Chondrocyte (in vitro differentiated cells): ENCODE measurements at places on chromosomes 5 and 9.
A peak's percentile ranks its signal among the peaks of the same experiment; 100 is the strongest.

- peak overlapping the region; percentile 48 for H3K4me3 ChIP-seq
- H3K36me3 ChIP-seq: peaks cover 62% of the 10 kb centered on the region
- peak overlapping the region; percentile 100 for H3K27ac ChIP-seq
- no peaks in the 10 kb centered on the region for H3K27me3 ChIP-seq
- peak; percentile 94 for DNase-seq
- peaks cover 98% of the 10 kb centered on the region for H3K4me1 ChIP-seq
These were observed 10.4 kb downstream of the STC2 start for GRCh38 chr5:173317852-173318251.

- DNase-seq: no peak
- H3K36me3 ChIP-seq: no peaks in the 10 kb centered on the region
- H3K27ac ChIP-seq: peak overlapping the region; percentile 43
- peaks cover 32% of the 10 kb centered on the region for H3K4me1 ChIP-seq
- H3K27me3 ChIP-seq: no peaks in the 10 kb centered on the region
- H3K4me3 ChIP-seq: peak overlapping the region; percentile 24
These were observed 168.0 kb upstream of the SPRY4 start for GRCh38 chr5:142492781-142493281.

DNA sequence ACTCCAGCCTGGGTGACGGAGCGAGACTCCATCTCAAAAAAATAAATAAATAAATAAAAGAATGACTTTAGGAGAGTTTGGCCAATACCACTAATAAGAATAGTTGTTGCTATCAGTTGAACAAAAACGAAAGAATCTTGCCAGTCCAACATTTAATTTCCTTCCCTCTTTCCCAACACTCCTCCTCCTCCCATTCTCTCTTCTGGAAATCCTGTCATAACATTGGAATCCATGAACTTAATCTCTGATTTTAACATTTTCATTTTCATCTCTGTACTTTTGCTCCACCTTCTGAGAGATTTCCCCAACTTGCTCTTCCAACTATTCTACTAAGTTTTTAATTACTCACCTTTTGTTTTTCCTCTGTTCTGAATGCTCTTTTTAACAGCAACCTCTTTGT is 42.8 kb upstream of the CDK20 start:
- peaks cover 4% of the 10 kb centered on the region for H3K4me1 ChIP-seq
- H3K36me3 ChIP-seq: no peaks in the 10 kb centered on the region
- no peaks in the 10 kb centered on the region for H3K27me3 ChIP-seq
- H3K27ac ChIP-seq: no peak overlapping the region
- H3K4me3 ChIP-seq: no peak overlapping the region
- DNase-seq: no peak

DNA sequence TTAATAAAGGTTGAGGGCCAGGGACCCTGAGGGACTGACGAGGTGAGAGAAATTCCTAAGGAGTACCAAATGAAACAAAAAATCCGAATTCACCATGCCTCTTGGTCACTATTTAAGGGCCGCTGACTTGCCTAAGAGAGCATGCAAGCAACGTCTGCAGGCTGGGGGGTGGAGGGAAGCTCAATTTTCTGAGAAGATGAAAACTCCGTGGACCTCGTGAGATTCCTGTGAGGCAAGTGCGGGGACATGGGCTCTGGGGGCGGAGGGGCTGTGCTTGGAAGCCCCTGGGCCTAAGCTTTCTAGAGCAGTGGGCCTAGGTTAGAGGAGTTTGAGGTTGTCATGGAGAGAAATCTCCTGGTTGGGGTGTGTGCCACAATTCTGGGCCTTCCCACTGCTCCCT is 27.5 kb downstream of the NTRK2 start:
- H3K4me1 ChIP-seq: peaks cover 40% of the 10 kb centered on the region
- H3K27ac ChIP-seq: no peak overlapping the region
- no peaks in the 10 kb centered on the region for H3K27me3 ChIP-seq
- H3K36me3 ChIP-seq: no peaks in the 10 kb centered on the region

- H3K36me3 ChIP-seq: peaks cover 3% of the 10 kb centered on the region
- H3K4me1 ChIP-seq: peaks cover 11% of the 10 kb centered on the region
- H3K4me3 ChIP-seq: no peak overlapping the region
These were observed 5.1 kb upstream of the ERCC6L2 start for GRCh38 chr9:95870352-95870751.

- no peak for DNase-seq
- H3K27ac ChIP-seq: no peak overlapping the region
- H3K36me3 ChIP-seq: peaks cover 3% of the 10 kb centered on the region
- no peak overlapping the region for H3K4me3 ChIP-seq
- peaks cover 7% of the 10 kb centered on the region for H3K4me1 ChIP-seq
These were observed 437.5 kb downstream of the TMEM232 start for GRCh38 chr5:110288766-110289511.

- no peak for DNase-seq
- peaks cover 57% of the 10 kb centered on the region for H3K4me1 ChIP-seq
- no peaks in the 10 kb centered on the region for H3K27me3 ChIP-seq
- H3K4me3 ChIP-seq: no peak overlapping the region
- no peaks in the 10 kb centered on the region for H3K36me3 ChIP-seq
These were observed 203.7 kb upstream of the NREP start for GRCh38 chr5:111960476-111961215.

DNA sequence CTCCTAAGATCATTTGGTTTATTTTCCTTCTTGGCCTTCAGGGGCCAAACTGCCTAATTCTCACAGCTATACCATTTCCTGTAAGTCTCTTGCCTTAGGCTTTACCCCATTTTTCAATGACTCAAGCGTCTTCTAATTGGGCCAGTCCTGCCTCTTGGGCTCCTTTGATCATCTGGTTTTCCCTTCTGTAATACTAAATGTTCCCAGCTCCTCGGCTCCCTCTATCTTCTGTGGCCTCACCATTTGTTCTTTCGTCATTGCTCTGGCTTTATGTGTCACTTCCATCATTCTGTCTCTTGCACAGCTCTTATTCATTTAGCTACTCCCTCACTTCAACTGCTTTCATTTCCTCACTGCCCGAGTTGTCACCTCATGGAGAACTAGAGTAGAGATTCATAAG is 14.5 kb upstream of the SPINK7 start:
- no peak for DNase-seq
- H3K4me3 ChIP-seq: no peak overlapping the region
- H3K27ac ChIP-seq: no peak overlapping the region
- no peaks in the 10 kb centered on the region for H3K36me3 ChIP-seq
- peaks cover 6% of the 10 kb centered on the region for H3K27me3 ChIP-seq

- H3K36me3 ChIP-seq: peaks cover 5% of the 10 kb centered on the region
- H3K27me3 ChIP-seq: no peaks in the 10 kb centered on the region
- H3K4me1 ChIP-seq: peaks cover 2% of the 10 kb centered on the region
- H3K27ac ChIP-seq: no peak overlapping the region
- H3K4me3 ChIP-seq: no peak overlapping the region
- DNase-seq: peak; percentile 35
These were observed 28.7 kb downstream of the CCT5 start for GRCh38 chr5:10278658-10279279.

DNA sequence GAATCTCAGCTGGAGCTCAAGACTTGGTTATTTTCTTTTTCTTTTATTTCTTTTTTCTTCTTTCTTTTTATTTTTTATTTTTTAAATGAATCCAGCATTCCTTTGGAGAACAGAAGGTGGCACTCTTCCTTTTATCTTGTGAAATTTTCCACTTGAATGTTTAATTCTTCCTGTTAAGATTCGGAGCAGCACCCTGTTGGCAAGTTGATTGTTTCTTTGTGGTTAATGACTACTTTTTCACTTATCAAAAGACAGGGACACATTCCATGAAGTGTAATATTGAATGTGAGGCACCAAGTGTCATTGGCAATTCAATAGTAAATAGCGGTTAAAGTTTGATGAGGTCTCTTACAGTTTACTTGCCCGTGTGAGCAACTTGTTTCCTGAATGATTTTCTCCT is 240.5 kb upstream of the CHD1 start:
- no peak for DNase-seq
- H3K4me3 ChIP-seq: no peak overlapping the region
- H3K27me3 ChIP-seq: peaks cover 17% of the 10 kb centered on the region

GRCh38 chr9:130939405-130940026 is 469 bp upstream of the FIBCD1 start:
- H3K27ac ChIP-seq: no peak overlapping the region
- peaks cover 37% of the 10 kb centered on the region for H3K4me1 ChIP-seq
- DNase-seq: no peak
- H3K4me3 ChIP-seq: peak overlapping the region; percentile 57

DNA sequence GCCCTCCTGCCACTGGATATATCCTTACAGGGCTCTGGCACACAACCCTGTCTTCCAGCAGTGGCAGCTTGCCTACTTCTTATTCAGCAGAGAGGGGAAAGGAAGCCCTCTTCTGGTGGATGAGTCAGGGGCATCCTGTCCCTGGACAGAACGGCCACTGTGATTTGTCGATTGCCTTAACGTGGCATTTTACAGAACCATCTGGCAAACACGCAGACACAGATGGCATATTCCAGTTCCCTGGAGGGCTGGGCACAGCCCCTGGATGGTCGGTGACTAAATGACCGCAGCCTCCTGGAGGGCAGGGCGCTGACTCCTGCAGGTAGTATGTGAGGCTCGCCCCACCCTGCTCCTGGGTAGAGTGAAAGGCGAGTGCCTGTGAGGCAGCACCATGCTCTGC is 62.1 kb downstream of the DCP2 start:
- no peak overlapping the region for H3K27ac ChIP-seq
- no peak overlapping the region for H3K4me3 ChIP-seq
- H3K4me1 ChIP-seq: no peaks in the 10 kb centered on the region

- H3K4me1 ChIP-seq: peaks cover 9% of the 10 kb centered on the region
- H3K27me3 ChIP-seq: no peaks in the 10 kb centered on the region
- H3K27ac ChIP-seq: no peak overlapping the region
- DNase-seq: no peak
- no peak overlapping the region for H3K4me3 ChIP-seq
These were observed 27.2 kb downstream of the AHRR start for GRCh38 chr5:348726-349125.

DNA sequence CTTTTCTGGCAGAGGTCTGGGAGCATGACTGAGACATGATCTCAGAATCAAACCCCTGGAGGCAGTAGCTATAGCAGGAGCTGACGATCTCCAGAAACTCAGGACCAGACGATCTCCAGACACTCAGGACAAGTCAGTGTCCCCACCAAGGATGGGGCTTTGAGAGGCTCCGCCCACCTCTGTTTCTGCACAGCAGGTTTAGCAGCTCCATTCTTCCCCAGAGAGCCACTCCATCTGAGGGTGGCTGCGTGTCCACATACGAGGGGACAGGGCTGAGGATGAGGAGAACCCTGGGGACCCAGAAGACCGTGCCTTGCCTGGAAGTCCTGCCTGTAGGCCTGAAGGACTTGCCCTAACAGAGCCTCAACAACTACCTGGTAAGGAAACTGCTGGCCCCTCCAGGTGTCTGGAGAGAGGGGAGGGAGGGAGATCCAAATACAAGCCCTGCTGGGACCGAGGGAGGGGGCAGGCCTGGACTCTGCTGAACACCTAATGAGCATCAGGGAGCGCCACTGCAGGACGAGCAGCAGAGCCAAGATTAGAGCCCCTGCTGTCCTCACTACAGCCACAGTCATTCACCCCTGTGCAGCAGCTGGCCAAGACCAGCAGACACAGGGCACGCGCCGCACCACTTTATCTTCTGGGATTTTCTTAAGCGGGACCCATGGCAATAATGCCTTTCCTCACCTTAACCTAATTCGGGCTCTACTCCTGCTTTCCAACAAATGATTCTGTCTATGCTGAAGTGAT is at the start of gene GABRP:
GABRP (plus strand) TSS at position 228 of the 750 bp plus-strand sequence. CDS start 4,891 bp downstream, outside the sequence.
- H3K36me3 ChIP-seq: no peaks in the 10 kb centered on the region
- H3K4me3 ChIP-seq: no peak within 1 kb of the TSS
- peaks cover 8% of the 10 kb centered on the region for H3K27me3 ChIP-seq

DNA sequence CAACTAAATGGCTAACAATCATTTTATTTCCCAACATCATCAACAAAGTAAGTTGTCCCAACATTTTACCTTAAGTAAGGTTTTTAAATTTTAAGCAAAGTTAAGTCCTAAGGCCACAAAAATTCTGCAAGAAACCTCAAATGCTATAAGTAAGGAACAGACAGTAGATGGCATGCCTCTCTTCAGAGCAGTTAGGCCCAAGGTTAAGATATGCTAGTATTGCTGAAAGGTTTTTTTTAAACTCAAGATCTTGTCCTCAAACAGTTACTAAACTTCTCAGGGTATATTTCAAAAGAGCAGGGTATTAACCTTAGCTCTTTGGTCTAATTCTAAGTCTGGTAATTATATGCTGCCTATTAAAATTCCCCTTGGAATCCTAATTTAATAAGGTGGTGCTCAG is 35.1 kb downstream of the PJA2 start:
- H3K4me1 ChIP-seq: peaks cover 49% of the 10 kb centered on the region
- H3K4me3 ChIP-seq: no peak overlapping the region
- peaks cover 16% of the 10 kb centered on the region for H3K36me3 ChIP-seq
- no peak for DNase-seq
- H3K27me3 ChIP-seq: no peaks in the 10 kb centered on the region

DNA sequence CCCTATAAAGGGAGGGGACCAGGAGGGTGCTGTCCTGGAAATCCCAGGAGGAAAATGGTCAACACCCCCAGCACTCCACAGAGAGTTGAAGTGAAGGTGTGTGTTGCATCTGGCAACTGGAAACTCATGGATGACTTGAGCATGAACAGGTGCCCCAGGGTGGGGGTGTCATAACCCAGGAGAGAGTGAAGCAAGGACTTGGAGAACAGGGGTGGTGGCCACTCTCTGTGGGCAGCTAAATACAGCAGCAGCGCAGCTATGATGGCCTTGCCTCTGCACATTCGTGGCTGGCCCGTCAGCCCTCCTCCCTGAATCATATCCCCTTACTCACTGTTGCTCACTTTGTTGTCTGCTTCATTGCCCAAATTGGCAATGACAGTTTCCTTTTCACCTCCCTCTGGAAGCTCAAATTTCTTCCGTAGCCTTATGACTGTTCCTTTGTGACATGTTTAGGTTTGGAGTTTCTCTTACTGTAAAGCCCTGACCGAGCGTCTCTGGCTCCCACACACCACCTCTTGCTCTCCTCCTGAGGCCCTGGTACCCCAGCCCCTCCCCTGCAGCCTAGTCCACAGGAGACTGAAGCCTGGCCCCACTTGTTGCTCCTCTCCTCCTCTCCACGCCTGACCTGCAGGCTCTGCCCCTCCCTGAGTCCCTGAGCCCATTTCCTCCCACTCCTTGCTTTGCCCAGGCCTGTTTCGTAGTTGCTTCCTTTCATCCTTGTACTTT is 185.8 kb downstream of the CD180 start:
- H3K36me3 ChIP-seq: no peaks in the 10 kb centered on the region
- DNase-seq: no peak
- no peaks in the 10 kb centered on the region for H3K27me3 ChIP-seq
- peak overlapping the region; percentile 45 for H3K4me3 ChIP-seq

DNA sequence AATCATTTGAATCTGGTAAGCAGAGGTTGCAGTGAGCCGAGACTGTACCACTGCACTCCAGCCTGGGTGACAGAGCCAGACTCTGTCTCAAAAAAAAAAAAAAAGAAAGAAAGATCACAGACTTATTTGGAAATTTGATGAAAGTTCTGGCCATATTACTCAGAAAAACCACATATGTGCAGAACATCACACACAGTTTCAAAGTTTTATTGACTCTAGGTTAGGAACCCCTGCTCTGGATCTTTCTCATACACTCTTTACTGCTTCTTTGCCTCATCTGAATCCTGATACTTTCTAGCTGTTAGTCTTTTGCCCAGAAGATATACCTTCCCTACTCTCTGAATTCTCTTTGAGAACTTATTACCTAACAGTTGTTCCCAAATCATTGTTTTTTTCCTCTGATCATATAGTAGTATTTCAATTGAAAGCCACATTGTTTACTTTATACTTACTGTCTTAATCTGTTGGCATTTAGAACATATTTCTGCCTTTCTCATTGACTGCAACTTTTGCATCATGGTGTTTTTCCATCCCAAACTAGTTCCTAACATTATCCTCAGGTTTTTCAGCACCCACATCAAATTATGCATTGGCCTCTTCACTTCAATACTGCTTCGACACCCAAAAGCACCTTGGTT is 68.7 kb downstream of the LNPEP start:
- no peaks in the 10 kb centered on the region for H3K27me3 ChIP-seq
- no peak overlapping the region for H3K4me3 ChIP-seq
- peaks cover 12% of the 10 kb centered on the region for H3K4me1 ChIP-seq
- no peak for DNase-seq
- H3K36me3 ChIP-seq: peaks cover 3% of the 10 kb centered on the region
- peak overlapping the region; percentile 64 for H3K27ac ChIP-seq
